Hippocampal formation (tissue), 2 donors: ENCODE measurements at places on chromosomes 6 and 20.

DNA sequence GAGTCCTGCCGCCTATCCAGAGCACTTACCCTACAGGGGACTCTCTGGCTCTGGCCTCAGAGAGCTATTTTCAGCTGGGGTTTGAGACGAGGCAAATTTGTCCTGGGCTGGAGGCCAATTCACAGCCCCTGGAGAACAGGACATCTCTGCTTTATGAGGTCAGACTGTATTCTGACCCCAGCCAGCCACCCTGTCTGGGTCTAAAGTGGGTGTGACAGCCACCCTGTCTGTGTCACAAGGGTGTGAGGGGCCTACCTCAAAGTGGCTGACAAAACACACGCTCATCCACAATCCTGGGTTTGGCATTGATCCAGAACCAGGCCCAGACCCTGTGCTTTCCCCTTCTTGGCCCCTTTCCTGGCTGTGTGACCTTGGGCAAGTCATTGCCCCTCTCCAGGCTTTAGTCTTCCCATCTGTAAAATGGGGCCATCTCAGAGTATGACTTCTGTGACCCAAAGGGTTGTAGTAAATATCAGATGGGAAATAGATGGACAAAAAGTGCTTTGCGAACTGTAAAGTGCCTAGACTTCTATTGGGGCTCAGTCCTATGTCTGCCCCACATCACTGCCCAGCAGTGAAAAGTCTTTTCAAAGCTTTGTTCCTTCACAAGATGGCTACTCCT is 44.1 kb upstream of the TGM2 start:
- DNase-seq, result no peak

DNA sequence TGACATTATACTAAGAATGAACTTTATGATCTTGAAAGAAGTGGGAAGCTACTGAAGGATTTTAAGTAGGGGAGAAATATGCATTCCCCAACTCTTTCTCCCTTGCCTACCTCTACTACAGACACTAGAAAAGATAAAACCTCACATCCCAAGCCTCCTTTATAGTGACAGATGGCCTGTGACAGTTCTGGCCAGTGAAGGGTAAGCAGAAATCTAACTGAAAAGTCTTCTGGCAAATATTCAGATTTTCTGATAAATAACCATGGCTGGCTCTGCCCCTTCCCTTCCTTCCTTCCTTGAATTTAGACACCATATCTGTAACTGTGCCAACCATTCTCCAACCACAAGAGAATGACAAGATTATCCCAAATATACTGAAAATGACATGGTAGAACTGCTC is 10.2 kb upstream of the BEND6 start:
- DNase-seq, result no peak

DNA sequence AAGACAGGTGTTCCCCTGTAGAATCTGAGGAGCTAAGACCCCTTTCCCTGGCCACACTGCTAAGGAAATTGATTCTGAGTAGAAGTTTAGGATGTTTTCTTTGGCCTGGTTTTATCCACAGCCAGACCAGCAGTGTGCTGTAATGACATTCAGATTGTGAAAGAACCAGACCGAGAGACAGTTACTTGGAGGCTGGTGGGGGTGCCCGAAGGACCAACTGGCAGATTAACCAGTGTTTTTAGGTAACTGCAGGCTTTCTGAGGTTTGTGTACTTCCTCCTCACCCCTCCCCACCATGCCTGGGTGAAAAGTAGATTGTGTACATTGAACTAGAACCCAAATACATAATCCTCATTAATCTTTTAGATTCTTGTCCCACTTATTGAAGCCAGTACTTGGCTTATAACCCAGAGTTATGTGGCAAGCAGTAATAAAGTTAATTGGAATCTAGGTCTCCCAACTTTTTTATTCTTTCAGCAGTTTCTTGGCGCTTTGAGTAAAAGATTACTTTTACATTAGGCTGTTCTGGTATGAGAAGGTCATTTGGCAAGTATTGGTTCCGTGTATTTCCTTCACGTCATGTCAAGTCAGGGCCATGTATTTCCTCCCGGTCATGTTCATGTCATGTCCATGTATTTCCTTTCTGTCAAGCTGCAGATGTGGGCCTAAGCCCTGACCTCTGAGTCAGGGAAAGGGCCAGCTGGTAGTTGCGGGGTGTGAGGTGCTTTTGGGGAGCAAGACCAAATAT is 93.7 kb downstream of the TCP11 start:
- DNase-seq, result no peak

DNA sequence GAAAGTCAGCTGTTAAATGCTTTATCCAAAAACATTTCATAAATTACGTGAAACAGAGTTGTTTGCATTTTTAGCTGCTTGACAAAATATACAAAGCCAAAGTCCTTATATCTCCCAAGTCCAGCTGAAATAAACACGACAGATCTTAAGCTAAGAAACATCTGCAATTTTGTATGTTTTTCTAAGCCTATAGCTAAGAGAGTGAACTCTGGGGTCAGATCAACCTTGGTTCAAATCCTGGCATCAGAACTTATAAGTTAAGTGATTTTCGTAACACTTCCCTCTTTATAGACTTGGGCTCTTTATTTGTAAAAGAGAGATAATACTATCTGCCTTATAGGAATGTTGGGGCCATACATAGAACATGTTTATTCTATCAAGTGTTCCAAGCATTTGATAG is 176.7 kb downstream of the PTPRK start:
- DNase-seq, result no peak

- DNase-seq, result no peak
Measured at GRCh38 chr6:82842721-82843120, 222.9 kb downstream of the UBE3D start.

DNA sequence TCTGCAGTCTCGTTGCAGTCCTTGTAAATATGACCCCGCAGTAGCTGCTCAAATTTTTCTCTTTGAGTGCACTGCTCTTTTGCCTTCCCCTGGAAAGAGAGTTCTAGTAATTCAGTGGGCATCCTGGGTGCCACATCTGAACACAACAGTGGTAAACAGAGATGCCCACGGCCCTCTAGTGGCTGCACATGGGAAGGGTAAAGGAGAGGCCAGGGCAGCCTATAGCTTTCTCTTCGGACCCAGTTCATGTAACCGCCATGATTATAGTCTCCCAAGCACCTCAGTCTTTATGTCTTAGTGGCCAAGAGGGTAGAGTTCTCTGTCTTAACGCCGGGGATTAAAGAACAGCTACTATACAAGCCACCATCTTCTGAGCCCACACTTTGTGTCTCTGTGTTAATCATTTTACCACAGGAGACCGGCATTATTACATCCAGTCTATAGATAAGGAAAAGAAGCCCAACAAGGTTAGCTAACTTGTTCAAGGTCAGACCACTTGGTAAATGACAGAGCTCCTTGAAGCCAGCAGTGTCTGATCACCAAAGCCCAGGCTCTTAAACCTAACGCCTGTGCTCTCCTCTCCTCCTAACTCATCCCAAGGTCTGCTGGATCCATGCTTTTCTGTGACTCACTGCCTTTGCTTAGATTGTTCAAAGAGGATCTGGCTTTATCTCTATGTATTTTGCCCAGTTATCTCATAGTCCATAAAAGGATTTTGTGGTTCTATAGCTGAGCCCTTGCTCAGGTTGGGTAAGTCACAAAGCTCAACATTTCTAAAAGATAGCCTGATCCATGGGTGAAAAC is 81.8 kb downstream of the ISM1 start:
- peak; percentile 3 for DNase-seq

DNA sequence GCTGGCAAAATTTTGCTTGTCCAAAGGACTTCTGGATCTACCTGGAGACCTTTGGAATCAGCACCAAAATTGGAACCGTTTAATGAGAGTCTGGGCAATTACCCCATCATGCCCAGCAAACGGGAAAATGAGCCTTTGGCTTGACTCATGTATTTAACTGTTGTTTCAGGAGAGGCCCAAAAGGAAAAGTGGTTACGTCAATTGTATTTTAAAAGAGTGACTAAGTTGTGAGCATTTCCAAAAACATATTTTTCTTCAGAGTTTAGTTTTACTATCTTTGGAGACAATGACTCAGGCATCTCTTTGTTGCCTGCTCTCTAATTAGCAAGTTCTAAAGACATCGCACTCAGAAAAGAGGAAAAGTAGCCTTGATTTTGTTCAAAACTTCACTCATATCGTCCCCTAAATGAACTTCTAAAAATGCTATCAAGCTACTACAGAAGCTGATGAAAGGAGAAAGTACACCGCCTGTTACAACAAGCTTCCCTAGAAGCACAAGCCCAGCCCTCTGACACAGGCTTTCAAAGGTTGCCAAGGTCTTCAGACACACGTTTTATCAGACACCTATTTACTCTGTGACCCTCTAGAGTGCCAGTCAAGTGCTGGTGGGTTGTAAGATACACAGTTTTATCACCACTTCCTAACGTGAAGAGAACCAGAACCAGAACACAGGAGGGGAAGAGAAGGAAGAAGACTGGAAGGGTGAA is 146.2 kb downstream of the TBX18 start:
- DNase-seq, result no peak

- DNase-seq, result no peak
Measured at GRCh38 chr6:7042056-7042653, 65.6 kb upstream of the RREB1 start.

GRCh38 chr6:15386756-15387112 is 140.9 kb downstream of the JARID2 start:
- no peak for DNase-seq

DNA sequence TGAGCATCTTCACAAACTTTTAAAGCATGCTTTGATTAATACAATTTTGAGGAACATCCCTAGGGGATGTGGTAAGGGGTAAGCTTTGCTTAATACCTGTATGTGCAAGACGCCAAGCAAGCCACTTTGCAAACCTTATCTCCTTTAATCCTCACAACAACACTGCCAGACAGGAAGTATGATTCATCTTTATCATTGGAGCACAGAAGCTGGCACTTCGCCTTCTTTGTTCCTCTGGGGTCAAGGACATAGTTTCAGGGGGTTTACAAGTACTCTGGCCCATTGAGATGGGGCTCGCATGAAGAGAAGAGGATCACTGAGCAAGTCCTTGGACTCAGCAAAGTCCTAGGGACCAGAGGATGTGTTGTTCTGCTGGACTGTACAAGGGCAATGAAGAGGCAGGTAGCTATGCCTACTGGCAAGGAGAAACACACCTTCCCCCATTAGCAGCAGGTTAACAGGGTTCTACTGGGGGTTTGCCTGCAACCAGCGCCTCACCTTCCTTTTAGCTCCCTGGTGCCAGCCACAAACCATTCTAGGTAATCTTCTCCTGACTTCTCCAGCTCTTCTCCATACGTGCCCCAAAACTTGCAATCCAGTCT is 8.8 kb downstream of the TMEM244 start:
- DNase-seq, result no peak

DNA sequence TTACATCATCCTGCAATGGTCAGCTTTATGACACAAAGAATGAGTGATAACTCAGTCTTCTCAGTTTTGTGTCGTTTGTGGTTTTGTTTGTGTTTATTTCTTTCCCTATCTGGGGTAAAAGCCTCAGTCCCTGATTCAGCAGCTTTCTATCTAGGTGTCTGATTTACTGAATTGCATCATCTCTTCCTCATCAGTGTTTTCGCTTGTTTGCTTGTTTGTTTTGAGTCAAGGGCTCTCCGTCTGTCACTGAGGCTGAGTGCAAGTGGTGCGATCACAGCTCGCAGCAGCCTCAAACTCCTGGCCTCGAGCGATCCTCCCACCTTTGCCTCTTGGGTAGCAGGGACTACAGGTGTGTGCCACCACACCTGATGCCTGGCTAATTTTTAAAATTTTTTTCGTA is 548.9 kb downstream of the PRKN start:
- no peak for DNase-seq

DNA sequence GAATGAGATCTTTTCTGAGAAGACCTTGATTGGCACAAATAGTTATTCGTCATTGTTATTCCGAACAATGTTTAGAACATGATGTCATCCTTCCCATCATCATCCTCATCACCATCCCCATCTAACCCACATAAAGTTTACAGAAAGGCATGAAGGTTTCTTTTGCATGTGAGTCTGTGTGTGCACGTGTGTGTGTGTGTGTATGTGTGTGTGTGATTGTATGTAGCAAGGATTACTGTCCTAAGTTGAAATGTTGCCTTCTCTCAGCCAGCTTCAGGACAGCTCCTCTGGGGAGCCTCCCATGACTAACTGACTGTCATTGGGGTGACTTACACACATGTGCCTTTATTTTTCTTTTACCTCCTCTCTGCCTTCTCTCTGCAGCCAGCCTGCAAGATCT is 113.5 kb downstream of the SLC22A3 start:
- no peak for DNase-seq

DNA sequence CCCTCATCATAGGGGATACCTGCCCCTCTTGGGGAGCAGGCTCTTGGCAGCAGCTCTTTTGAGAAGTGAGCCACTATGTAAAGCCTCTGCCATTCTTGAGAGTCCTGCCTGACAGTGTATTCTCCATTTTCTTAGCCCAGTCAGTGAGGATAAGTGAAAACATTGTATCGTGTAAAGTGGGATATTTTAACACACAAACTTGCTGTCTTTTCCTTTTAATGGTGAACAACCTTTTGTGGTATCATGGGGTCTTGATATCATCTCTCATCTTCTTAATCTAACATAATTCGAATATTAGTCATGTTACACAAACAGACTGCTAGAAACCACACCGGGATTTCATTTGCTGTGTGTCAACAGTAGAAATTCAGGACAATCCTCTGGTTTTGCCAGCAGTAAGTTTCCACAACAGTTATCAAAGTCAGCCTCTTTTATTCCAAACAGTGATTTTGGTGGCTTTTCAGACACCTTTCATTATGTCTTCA is 136.2 kb downstream of the HIVEP1 start:
- DNase-seq, result no peak

GRCh38 chr6:11875325-11876109 is 96.9 kb upstream of the ADTRP start:
- DNase-seq, result no peak

DNA sequence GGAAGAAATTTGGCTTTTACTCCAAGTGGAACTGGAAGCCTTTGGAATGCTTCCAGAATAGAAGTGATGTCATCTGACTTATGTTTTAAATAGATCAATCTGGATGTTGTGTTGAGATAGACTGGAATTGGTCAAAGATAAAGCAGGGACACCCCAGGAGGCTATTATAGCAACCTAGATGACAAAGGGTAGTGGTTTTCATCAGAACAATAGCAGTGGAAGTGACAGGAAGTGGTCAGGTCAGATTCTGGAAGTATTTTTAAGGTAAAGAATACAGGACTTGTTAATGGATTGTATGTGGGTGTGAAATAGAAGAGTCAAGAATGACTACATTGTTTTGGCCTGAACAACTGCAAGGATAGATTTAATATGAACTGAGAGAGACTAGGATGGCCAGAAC is 191.4 kb downstream of the ADGRB3 start:
- no peak for DNase-seq
